ENCODE measurements at places on chromosomes 11 and 22.
A peak's percentile ranks its signal among the peaks of the same experiment; 100 is the strongest.

- no peak for DNase-seq
Observed at GRCh38 chr11:55457641-55458040, 89.9 kb downstream of the OR4A15 start.

GRCh38 chr22:49979587-49980264, 19.2 kb downstream of the PIM3 start:
- no peak for DNase-seq

- DNase-seq, result no peak
Observed at GRCh38 chr11:105573091-105573490, 36.8 kb upstream of the GRIA4 start.

- DNase-seq, result no peak
Observed at GRCh38 chr22:28604966-28605761, 74.5 kb downstream of the TTC28 start.

DNA sequence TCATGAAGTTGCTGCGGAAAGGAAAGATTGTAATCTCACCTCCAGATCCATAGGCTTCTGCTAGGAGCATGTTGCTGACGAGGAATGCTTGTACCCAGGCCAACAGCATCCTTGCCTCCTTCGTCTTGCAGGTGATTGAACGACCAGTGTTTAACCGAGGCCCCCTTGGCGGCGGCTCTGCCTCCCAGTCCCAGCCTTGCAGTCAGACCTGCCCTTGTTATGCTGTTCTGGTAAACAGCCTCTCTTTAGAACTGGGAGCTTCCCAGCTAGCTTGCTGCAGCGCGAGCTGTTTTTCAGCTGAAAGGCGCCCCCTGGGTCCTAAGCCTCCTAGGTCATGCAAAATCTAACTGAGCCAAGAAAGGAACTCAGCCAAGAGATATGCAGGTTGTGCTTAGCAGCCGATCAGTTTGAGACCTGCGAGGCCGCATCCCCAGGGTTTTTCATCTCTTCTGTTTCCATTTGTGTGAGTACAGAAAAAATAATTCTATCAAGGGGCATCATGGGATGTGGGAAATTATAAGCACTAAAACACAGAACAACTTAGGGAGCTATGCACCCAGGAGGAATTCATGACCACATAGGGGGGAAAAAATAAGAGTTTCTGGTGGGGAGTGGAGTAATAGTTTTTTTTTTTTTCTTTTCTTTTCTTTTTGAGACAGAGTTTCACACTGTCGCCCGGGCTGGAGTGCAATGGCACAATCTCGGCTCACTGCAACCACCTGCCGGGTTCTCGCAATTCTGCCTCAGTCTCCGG, at the start of gene PIK3IP1:
Gene PIK3IP1, minus strand, starts transcription at position 253 of the 754 bp plus-strand sequence. Its CDS starts 144 bp downstream, at position 109.
- DNase-seq, result peak; percentile 76

GRCh38 chr11:9803685-9804418, 140.0 kb downstream of the SWAP70 start:
- DNase-seq, result no peak

DNA sequence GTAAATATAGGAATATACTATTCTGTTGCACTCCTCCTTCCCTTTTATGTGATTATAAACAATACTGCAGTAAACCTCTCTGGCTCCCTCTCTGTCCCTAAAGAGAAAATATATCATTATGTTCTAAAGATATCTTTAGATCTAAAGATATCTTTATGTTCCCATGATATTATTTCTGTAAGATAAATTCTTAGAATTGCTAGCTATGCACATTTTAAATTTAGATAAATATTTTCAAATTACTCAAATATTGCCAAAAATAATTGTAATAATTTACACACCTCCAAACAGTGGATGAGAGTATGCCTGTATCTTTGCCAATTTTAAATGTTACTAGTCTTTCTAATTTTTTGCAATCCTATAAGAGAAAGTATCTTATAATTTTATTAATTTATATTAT, 10.3 kb upstream of the DEUP1 start:
- DNase-seq, result no peak

DNA sequence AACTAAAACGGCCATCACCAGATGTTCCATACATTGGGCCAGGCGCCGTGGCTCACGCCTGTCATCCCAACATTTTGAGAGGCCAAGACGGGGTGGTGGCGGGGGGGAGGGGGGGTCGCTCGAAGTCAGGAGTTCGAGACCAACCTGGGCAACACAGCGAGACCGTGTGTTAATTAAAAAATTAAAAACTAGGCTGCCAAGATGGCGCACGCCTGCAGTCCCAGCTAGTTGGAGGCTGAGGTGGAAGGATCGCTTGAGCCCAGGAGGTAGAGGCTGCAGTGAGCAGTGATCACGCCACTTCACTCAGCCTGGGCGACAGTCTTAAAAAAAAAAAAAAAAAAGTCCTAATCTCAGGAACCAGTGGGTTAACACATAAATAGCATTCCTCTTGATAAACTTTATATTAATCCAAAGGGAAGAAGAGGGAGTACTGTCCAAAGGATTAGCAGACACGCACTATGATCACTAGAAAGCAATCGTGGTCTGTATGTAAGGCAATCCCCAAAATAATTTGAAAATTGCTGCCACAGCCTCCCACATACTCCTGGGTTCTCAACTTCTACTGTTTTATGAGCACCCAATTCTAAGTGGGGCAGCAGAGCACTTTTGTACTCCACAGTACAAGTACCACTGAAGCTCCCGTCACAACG, 604 bp downstream of the PUS3 start:
- DNase-seq, result no peak

DNA sequence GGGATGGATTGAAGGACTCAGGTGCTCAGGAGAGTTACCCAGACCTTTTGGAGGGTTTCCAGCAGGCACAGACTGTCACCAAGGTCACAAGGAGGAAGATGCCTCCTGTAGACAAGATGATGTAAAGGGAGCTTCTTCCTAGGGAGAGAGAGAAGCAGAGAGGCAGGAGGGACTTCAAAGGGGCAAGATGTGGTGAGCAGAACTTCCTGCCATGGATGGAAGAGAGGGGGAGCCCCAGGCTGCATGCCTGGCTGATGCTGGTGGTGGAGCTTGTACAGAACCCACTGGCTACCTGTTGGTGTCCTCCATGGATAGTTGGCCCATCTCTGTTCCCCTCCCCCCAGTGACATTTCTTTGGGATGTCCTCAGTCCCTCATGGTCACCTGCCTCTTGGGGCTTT, 4.2 kb downstream of the HEPN1 start:
- no peak for DNase-seq

- no peak for DNase-seq
Observed at GRCh38 chr11:128667873-128668272, 26.0 kb upstream of the FLI1 start.

GRCh38 chr22:47333625-47334024, 571.2 kb downstream of the TBC1D22A start:
- DNase-seq, result no peak

DNA sequence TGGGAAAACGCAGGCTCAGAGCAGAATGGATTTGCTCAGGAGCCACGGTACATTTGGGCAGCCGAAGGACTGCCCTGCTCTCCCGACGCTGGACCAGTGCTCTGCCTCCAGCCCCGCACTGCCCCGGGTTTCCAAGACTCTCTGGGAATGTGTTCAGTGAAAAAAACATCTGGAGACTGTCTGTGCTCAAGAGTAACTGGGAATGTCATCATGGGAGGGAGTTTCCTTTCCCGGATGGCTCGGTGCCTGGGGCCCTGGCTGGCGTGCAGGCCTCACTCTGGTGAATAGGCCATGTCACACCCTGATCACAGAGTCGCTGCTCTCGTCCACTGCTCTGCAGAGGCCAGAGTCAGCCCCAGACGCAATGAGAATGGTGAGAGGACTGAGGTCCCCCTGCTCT, 9.8 kb upstream of the APOL6 start:
- DNase-seq, result no peak

DNA sequence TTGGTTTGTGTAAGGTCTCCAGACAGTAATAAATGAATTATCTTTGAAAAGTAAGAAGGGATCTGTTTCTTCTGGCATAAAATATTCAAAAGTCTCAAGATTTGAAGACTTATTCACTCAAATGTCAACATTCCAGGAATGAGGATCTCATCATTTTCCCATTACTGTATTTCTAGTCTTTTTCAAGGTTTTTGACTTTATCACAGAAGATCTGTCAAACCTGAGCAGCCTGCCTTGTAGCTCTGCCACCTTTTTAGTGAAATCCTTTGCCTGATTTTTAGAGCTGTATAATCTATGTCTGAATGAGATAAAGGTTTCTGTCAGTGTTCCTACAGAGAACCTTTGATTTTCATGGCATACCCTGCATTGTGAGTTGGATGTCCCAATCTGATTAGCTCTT, 4.0 kb downstream of the OR51F2 start:
- no peak for DNase-seq

- DNase-seq, result no peak
Observed at GRCh38 chr11:114061681-114062049, 2.2 kb downstream of the ZBTB16 start.
